ENCODE measurements at places on chromosomes 11 and 22. TPM values are rescaled to one million over a fixed set of nuclear protein-coding genes. Genes with fewer than 3 reads are reported as not detected.

GRCh38 chr22:26816726-26817125 is 159.3 kb downstream of the MIAT start:
- H3K27me3 ChIP-seq, result 0 out of 2 replicates have a peak, but pooled peaks cover 6% of the 10 kb centered on the region
- H3K4me1 ChIP-seq, result no peaks in the 10 kb centered on the region
- no peak overlapping the region for H3K4me3 ChIP-seq

Gene MIOX
- total RNA-seq, result not detected

GRCh38 chr11:115929618-115930129 is 425.5 kb upstream of the CADM1 start:
- H3K27ac ChIP-seq, result no peak overlapping the region
- H3K27me3 ChIP-seq, result no peaks in the 10 kb centered on the region
- H3K4me3 ChIP-seq, result no peak overlapping the region
- no peak for DNase-seq

GRCh38 chr11:58992489-58992888 is 53.2 kb downstream of the GLYATL1 start:
- DNase-seq, result no peak
- H3K27me3 ChIP-seq, result peaks cover 73% of the 10 kb centered on the region
- no peaks in the 10 kb centered on the region for H3K36me3 ChIP-seq
- no peak overlapping the region for H3K27ac ChIP-seq
- no peaks in the 10 kb centered on the region for H3K4me1 ChIP-seq

DNA sequence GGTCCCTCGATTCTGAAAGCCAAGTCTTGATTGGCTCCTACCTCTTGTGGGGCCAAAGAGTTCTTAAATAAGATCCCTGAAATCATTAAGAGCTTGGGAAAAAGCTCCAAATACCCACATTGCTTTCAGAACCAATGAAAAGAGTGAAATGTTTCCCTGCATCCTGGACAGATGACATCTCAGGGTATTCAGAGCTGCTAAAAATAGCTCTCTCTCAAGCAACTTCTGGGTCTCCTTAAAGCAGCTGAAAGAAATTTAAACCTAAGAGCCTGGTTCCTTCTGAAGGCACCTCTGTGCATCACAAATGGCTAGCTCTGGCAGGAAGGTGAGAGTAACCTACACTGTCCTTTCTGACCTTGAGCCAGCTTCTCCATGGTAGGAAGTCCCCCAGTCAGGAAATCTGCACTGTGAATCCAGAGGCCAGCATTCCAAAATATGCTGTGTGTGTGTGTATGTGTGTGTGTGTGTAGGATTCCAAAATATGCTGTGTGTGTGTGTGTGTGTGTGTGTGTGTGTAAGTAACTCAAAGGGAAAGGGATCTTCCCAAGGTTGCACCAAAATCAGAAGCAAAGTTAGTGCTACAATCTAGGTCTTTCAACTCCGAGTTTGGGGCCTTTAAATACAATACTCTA is 50.1 kb downstream of the RELT start:
- DNase-seq, result no peak
- no peaks in the 10 kb centered on the region for H3K27me3 ChIP-seq
- H3K4me3 ChIP-seq, result no peak overlapping the region
- H3K27ac ChIP-seq, result no peak overlapping the region

Gene OR2AT4
- total RNA-seq, result not detected

Gene SYT8
- 4.7 TPM for total RNA-seq

GRCh38 chr11:3627291-3627690 is 14.5 kb downstream of the ART5 start:
- no peaks in the 10 kb centered on the region for H3K36me3 ChIP-seq
- H3K4me1 ChIP-seq, result no peaks in the 10 kb centered on the region

DNA sequence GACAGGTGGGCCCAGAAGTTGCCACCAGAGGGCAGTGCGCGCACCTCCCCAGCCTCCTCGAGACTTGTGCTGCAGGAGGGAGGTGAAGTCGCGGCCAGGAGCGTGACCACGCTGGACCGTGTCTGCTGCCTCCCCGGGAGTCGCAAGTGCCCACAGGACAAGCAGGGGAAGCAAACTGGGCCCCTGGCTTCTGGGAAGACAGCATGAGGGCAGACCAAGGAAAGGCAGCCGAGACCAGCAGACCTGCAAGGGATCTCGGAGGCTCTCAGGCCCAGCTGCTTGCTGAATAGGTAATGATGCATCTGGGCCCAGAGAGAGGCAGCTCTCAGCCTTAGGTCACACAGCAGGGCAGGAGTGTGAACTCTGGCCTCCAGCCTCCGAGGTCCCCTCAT is 17.0 kb upstream of the IL2RB start:
- H3K27me3 ChIP-seq, result no peaks in the 10 kb centered on the region
- DNase-seq, result peak; percentile 75
- H3K4me3 ChIP-seq, result no peak overlapping the region
- no peaks in the 10 kb centered on the region for H3K36me3 ChIP-seq

DNA sequence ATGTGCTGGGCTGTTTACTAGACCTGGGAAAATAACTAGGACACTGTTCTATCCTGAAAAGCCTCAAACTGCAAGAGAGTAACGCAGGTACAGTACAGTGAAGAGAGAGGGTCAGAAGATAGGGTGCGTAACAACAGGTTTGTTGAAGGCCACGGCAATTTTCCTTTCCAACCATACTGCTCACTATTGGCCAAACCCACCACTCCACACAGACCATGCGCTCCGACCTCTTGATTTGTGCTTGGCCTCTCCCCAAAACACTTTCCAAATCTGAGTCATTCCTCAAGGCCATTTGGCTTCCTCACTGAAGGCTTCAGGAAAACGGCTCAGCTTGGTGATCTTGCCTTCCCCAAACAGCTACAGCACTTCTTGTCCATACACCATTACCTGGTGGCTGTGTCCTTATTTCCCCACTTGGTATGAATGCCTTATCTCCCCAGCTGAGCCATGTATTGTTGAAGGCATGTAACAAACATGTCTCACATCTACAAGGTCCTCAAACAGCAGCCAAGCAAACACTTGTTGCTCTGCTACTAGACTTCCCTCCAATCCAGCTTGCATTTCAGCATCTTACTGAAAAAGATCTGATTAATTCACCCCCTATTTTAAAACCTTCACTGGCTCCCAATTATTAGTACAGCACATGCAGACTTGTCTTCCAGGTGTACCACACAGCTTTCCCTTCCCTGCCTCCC is 40.9 kb downstream of the TCF20 start:
- DNase-seq, result no peak
- no peaks in the 10 kb centered on the region for H3K27me3 ChIP-seq
- H3K27ac ChIP-seq, result no peak overlapping the region
- H3K4me3 ChIP-seq, result no peak overlapping the region
- no peaks in the 10 kb centered on the region for H3K4me1 ChIP-seq

- H3K27ac ChIP-seq, result no peak overlapping the region
- no peak for DNase-seq
- H3K36me3 ChIP-seq, result no peaks in the 10 kb centered on the region
- no peak overlapping the region for H3K4me3 ChIP-seq
These were observed 8.5 kb upstream of the NAALADL1 start for GRCh38 chr11:65066805-65067291.

Gene TCIRG1
- total RNA-seq, result 203 TPM

Gene F2
- total RNA-seq, result not detected

Data from PC-3 (cell line).